PC-9 (cell line): ENCODE measurements at places on chromosomes 3 and 15. TPM values are rescaled to one million over a fixed set of nuclear protein-coding genes. Genes with fewer than 3 reads are reported as not detected.

PTH1R gene
- total RNA-seq = not detected in 2 replicates

STRA6 gene
- total RNA-seq = 64.9 and 83.6 TPM in 2 replicates

GOLGA6B gene
- 0.22 TPM in 1 of 2 replicates, not detected in the other for total RNA-seq

PRTG gene
- total RNA-seq = 11.4 and 16.5 TPM in 2 replicates

NR2F2 gene
- total RNA-seq = 48.4 and 72.1 TPM in 2 replicates

- H3K27ac ChIP-seq = no peak overlapping the region
- H3K36me3 ChIP-seq = no peaks in the 10 kb centered on the region
- no peak for DNase-seq
- no peaks in the 10 kb centered on the region for H3K27me3 ChIP-seq
These were observed 83.6 kb upstream of the SLCO3A1 start for GRCh38 chr15:91769894-91770293.

- H3K4me1 ChIP-seq = no peaks in the 10 kb centered on the region
- no peaks in the 10 kb centered on the region for H3K36me3 ChIP-seq
- H3K27me3 ChIP-seq = 0 out of 2 replicates have a peak, but pooled peaks cover 35% of the 10 kb centered on the region
- H3K27ac ChIP-seq = no peak overlapping the region
- DNase-seq = no peak
These were observed 307.9 kb upstream of the ROPN1 start for GRCh38 chr3:124299831-124300230.

- H3K27ac ChIP-seq = no peak overlapping the region
- H3K36me3 ChIP-seq = no peaks in the 10 kb centered on the region
- peaks cover 12% of the 10 kb centered on the region; the same call in 1 of the 2 replicates for H3K27me3 ChIP-seq
- DNase-seq = no peak
- no peaks in the 10 kb centered on the region for H3K4me1 ChIP-seq
- no peak overlapping the region for H3K4me3 ChIP-seq
These were observed 161.5 kb upstream of the KBTBD8 start for GRCh38 chr3:66836363-66837152.

DNA sequence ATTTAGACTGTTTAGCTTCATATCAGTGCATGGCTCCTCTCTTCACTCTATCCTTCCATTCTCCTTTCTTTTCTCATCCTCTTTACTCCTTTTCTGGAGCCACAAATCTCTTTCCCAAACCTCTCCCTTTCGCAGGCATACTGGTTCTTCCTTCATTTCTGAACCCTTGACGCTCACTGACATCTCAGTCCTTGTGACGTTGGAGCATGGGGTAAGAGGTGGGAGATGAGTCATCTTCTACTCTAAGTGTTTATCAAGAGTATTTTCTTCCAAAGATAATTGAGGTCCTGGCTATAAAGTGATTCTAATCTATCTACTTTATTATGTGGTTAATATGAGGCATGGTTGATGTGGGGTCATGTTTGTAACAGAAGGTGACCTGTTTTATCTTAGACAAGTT, 414.2 kb downstream of the AGBL1 start:
- no peaks in the 10 kb centered on the region for H3K4me1 ChIP-seq
- DNase-seq = no peak
- no peak overlapping the region for H3K27ac ChIP-seq
- no peaks in the 10 kb centered on the region for H3K27me3 ChIP-seq
- H3K4me3 ChIP-seq = no peak overlapping the region
- H3K36me3 ChIP-seq = no peaks in the 10 kb centered on the region

GRCh38 chr3:192033246-192033645, 572.3 kb downstream of the PYDC2 start:
- H3K4me3 ChIP-seq = no peak overlapping the region
- DNase-seq = no peak
- H3K4me1 ChIP-seq = no peaks in the 10 kb centered on the region
- H3K27me3 ChIP-seq = no peaks in the 10 kb centered on the region
- H3K36me3 ChIP-seq = no peaks in the 10 kb centered on the region

DNA sequence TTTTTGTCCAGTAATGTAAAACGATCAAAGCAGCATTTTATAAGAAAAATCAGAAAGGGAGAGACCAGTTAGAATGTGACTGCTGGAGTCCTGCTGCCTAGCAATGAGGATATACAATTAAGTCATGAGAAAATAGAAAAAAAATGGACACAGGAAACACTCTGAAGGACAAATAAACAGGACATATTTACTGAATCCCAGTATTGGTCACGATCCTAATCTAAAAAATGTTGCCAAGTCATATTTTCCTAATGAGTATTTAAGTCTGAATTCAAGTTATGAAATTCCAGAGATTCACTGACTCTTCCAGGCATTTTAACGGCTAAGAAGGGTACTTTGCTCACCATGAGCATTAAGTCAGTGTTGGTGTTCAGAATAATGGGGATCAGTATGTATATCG, 154.3 kb upstream of the CCDC54 start:
- peaks cover 38% of the 10 kb centered on the region for H3K4me1 ChIP-seq
- H3K4me3 ChIP-seq = no peak overlapping the region

DNA sequence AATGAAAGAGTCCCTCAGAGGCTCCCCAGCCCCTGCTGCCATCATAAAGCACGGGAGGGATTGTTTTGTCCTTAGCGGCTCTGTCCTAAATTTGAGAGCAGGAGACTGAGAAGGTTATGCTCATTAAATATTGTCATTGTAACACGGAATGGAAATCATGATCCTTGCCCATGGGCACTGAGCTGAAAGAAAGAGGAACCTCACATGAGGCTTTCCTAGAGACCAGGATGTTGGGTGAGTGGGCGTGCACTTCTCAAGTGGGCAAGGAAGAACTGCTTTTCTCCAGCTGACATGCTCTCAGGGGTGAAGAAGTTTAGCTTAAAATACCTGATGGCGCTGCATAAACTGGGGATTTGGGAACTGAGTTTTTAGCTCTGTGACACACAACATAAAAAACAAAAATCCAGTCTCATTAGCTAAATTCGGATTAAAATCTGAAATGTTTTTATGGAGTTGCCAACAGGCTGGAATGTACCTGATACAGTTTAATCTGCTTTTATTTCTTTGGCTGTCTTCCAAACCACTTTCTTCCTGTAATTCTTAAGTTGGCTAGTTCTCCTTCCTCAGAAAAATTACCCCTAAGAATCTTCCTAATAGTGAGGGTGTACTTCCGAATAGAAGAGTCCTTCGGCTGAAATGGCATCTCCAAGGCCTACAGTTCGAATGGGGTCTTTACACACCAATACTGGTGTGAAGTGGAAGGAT, 31.7 kb downstream of the ADPGK start:
- DNase-seq = no peak
- H3K4me3 ChIP-seq = no peak overlapping the region
- no peaks in the 10 kb centered on the region for H3K27me3 ChIP-seq
- H3K4me1 ChIP-seq = no peaks in the 10 kb centered on the region

- no peak for DNase-seq
- no peak overlapping the region for H3K4me3 ChIP-seq
- no peak overlapping the region for H3K27ac ChIP-seq
- H3K4me1 ChIP-seq = no peaks in the 10 kb centered on the region
- no peaks in the 10 kb centered on the region for H3K27me3 ChIP-seq
These were observed 512.6 kb downstream of the PLOD2 start for GRCh38 chr3:145648396-145648795.
